ENCODE measurements at places on chromosomes 5 and 9. TPM values are rescaled to one million over a fixed set of nuclear protein-coding genes. Genes with fewer than 3 reads are reported as not detected.

GRCh38 chr5:168916852-168917251, 337.7 kb upstream of the PANK3 start:
- DNase-seq = no peak

- DNase-seq = peak; percentile 41
These were observed 56.0 kb downstream of the NIPAL4 start for GRCh38 chr5:157516006-157516405.

GRCh38 chr5:19546521-19546920, 441.5 kb downstream of the CDH18 start:
- DNase-seq = no peak

GRCh38 chr5:93423300-93423699, 157.7 kb downstream of the NR2F1-AS1 start:
- no peak for DNase-seq

The TRIM36 gene
- polyA plus RNA-seq = 3.4 TPM

GRCh38 chr5:69029292-69029691, 64.5 kb upstream of the SLC30A5 start:
- DNase-seq = no peak

The CCL27 gene
- 0.44 TPM for polyA plus RNA-seq

DNA sequence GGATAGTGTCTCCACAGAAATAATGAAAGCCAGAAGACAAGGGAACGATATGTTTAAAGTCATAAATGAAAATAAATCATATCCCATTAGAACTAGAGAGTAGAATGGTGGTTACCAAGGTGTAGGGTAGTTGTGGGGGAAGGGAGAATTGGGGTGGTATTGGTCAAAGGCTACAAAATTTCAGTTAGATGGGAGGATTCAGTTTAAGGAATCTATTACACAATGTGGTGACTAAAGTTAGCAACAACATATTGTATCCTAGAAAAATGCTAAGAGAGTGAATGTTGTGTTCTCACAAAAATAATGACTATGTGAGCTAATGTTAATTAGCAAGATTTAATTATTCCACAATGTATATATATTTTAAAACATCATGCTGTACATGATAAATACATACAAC, 27.8 kb upstream of the LARP1 start:
- DNase-seq = no peak

DNA sequence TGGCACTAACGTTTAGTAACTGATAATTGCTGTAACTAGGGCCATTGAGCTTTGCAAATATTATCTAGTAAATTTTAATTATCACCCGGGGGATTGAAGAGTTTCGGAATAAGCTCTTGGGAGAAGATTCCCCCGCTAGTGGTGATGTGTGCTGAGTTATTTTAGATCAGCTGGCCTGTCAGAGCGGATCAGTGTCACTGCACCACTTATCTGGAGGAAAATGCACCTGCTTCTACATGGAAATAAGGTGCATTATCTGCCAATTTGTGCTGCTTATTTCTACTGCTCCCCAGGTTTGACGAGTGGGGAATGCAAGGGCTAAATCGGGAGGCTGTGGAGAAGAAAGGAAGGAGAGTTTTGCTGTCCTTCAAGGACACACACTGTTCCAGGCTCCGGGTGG, 518.6 kb downstream of the TLE4 start:
- no peak for DNase-seq

The BRINP1 gene
- polyA plus RNA-seq = 7.5 TPM

Measured in left renal cortex interstitium (tissue), 4 donors.